Temporal lobe (tissue), 4 donors: ENCODE measurements at places on chromosomes 1 and 21. TPM values are rescaled to one million over a fixed set of nuclear protein-coding genes. Genes with fewer than 3 reads are reported as not detected.

The LRIF1 gene
- total RNA-seq = 12.5 TPM

The NBPF4 gene
- total RNA-seq = not detected

The PM20D1 gene
- under 0.01 TPM for total RNA-seq

The DIO1 gene
- total RNA-seq = not detected

The OR2L2 gene
- under 0.01 TPM for total RNA-seq

The PDC gene
- total RNA-seq = not detected

The LCE1E gene
- not detected for total RNA-seq
